CD4-positive, alpha-beta T cell treated with Interleukin-4 for 1 hour (primary cell): ENCODE measurements at places on chromosomes 3 and 15.

DNA sequence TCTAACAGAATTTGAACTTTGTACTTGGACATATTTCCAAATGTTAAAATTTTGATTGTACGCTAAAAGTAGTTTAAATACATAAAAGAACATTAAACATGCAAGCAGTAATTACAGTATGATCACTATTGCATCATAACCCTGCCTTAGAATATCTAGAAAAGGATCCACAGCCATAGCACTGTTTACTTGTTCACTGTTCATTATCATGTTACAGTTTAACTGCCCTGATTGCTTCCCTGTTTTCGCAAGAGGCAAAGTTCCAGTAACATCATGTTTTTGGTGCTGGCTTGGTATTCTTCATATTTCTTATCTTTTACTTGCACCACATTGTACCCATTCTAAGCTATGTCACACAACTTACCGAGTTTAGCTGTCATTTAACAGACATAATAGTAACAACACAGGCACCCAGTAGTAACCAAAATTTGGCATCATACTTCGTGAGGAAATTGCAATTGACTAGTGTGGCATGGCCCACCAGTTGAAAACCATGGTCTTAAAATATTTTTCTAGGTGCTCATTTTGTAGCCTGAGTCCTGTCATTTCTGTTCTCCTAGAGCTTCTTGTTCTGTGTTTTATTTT is 13.3 kb upstream of the TMEM87A start:
- DNase-seq: no peak

- no peak for DNase-seq
These were observed 45.0 kb downstream of the DLG1 start for GRCh38 chr3:197253238-197253947.

GRCh38 chr15:78811825-78812183 is 540 bp upstream of the ADAMTS7 start:
- no peak for DNase-seq

DNA sequence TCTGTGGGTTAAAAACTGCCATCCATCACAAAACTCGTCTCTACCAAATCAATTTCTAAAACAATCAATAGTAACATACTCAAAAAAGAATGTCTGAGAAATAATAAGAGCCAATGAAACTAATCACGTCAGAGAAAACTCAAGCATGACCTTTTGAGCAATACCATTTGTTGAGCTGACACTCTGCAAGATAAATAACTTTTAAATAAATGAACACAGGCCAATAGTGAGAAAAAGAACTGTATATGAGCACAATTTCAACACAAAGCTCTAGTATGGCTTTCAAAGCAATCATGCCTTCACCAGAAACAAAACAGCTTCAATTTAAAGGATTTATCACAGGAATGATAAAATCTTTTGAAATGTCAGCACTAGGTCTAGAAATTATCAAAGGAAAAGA is 249.2 kb upstream of the SETMAR start:
- DNase-seq: no peak

- no peak for DNase-seq
These were observed 19.1 kb upstream of the AKAP13 start for GRCh38 chr15:85361323-85361722.

GRCh38 chr3:16441371-16441875 is 72.1 kb downstream of the RFTN1 start:
- DNase-seq: no peak

DNA sequence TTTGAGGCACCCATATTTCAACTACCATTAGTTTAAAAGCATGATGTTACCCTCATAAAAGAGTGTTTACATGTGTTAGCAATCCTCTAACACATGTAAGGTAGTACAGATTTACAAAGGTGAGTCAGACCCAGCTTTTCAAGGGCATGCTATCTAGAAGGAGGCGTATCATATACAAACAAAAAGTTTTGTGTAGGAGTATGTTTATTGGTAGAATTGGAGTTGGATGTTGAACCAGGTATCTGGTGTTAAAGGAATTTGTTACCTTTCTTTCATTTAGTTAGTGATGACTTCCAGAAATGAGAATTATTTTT is 2.4 kb downstream of the HACD3 start:
- no peak for DNase-seq

DNA sequence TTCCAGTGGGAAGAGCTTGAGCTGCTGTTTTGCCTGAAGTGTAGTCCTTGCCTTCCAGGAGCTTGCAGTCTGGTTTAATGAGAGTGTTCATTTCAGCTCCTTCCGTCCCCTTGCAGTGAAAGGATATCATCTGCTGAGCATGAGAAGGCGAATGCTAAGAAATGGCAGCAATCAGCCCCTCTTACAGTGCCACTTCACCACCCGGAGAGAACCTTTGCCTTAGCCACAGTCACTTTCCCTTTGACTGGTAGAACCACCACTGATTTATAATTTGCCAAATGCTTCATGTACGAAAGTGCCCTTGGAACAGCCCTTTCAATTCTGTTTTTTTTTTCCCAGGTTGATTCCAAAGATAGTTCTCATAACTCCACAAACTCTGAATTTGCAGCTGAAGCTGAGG is 11.5 kb downstream of the TATDN2 start:
- no peak for DNase-seq

GRCh38 chr15:59699810-59700431 is 10.8 kb upstream of the BNIP2 start:
- no peak for DNase-seq

GRCh38 chr3:37773911-37774310 is 87.8 kb upstream of the CTDSPL start:
- DNase-seq: no peak

DNA sequence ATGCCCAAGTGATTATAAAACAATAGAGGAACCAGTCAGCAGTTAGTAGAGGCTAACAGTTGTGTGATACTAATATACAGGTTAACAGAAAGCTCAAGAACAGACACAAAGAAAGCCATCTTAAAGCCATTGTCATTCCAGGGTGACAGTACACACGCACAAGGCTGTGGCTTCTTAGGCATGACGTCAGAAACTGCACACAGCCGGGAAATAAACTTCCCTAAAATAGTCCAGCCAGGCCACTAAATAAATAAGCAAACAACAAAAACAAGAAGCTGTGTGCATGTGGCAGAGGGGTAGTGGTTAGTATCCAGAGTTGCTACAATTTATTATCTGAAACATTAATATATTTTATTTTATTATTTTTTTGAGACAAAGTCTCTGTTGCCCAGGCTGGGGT is 49.8 kb downstream of the PPCDC start:
- DNase-seq: peak; percentile 64

- no peak for DNase-seq
These were observed 19.1 kb upstream of the RHCG start for GRCh38 chr15:89515477-89515876.

DNA sequence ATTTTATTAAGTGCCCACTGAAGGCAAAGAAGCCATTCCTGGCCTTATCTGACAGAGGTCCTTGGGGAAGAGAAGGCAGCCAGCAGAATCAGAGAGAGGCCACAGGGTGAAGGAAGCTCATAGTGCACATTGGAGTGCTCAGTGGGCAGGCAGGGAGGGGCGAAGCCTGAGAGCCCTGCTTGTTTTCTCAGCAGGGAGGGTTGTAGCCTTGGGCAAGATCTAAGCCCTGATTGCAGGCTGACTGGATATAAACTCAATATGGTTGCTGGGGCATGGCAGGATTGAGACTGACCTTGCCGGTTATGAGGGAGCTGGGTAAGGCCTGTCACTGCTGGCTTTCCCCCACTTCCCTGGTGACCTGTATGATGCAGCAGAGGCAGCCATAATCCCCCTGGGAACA is 7.5 kb upstream of the IGSF11 start:
- no peak for DNase-seq

DNA sequence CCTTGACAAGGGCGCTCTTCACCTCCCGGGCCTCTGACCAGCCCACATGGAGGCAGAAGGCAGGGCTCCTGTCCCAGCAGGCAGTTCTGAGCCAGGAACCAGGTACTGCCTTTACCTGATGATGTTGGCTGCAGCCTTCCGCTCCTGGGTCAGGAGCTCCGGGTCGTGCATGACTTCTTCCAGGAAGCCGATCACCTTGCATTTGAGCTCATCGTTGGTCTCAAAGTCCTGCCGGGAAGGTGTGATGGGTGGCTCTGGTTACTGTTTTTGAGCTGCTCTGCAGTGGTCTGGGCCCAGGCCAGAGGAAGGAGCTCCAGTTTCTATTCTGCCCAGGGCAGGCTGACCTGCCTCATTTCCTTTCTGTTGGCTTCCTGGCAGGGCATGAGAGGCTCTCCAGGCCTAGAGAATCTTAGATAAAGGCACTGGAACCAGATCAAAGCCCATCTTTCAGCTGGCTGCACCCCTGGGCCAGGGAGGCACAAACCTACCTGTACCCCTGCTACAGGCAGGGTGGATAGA is 53.2 kb upstream of the CTSH start:
- DNase-seq: no peak

- DNase-seq: no peak
These were observed 80.8 kb downstream of the FBN1 start for GRCh38 chr15:48564690-48565089.

DNA sequence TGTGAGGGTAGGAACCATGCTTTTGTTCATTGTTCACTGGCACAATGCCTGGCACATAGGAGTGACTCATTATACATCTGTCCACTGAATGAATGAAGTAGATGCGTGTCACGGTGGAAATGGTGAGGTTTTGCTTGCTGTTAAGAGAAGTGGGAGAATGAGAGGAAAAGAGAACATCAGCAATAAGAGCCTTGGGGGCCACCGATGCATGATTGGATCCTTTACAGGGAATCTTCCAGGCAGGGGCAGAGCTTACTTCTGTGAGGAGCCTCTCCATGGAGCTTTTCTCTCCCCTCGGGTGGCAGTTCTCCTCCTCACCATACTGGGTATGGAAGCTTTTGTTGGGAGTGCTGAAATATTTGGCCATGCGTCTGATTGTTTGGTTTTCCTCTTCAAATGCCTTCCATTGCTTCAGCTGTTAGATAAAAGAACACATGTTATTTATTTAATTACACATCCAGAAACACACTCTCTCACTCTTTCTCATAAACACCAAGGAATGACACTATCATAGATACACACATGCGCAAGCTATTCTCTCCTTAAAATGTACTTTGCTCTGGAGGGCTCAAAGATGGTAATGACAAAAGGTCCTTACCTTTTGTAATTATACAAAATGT is 78.9 kb upstream of the GSK3B start:
- DNase-seq: no peak
